ENCODE measurements at places on chromosomes 5 and 9.

GRCh38 chr5:6048746-6049145 lies 329.6 kb downstream of the MED10 start:
- DNase-seq: no peak

- DNase-seq: no peak
These were observed 59.7 kb upstream of the RAD23B start for GRCh38 chr9:107223381-107223780.

- DNase-seq: no peak
These were observed 52.0 kb downstream of the C5 start for GRCh38 chr9:120998111-120998510.

- DNase-seq: peak; percentile 19
These were observed 245.5 kb upstream of the RPS23 start for GRCh38 chr5:82523633-82524032.

DNA sequence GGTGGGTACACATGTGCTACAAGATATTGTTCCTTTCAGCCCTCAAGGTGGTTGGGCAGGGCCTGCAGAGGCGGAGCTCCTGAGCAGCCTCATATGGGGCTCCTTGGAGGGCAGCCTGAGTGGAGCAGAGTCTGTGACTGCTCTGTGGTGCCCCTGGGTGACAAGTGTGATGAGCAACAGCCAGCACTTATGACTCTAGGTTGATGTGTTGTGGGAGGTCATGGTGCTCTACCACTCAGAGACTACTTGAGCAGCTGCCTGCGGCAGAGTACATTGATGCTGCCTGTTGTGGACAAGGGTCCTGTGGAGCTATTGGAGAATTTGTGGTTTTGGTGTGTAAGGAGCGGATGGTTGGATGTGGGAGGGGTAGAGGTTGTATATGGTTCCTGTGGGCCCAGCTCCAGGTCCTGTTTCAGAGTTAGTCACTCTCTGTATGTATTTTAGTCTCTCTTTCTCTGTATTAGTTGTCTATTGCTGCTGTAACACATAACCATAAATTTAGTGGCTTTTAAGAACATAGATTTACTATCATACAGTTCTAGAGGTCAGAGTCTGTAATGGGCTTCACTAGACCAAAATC lies 141.3 kb downstream of the SREK1 start:
- DNase-seq: no peak

GRCh38 chr9:95135756-95136155 lies 181.8 kb downstream of the FANCC start:
- no peak for DNase-seq

GRCh38 chr5:168707716-168708695 lies 128.8 kb upstream of the PANK3 start:
- no peak for DNase-seq

DNA sequence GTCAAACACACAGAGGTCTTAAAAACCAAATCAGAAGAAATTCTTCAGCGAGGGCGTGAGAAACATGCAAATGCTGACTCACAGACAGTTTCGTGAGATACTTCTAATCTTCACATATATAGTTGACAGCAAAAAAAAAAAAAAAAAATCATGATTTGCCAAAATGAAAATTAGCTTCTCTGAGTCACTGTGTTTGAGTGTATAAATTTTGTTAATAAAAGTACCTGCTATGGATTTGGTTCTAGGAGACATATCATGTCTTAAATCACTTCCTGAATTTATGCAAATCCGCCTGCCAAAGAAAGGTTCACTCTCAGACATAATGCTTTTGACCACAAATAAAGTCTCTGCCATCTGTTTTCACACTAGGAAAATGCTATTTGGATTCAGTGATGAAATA lies 114.3 kb downstream of the SLC1A3 start:
- no peak for DNase-seq
